ENCODE measurements at places on chromosomes 5 and 9. TPM values are rescaled to one million over a fixed set of nuclear protein-coding genes. Genes with fewer than 3 reads are reported as not detected.

Gene SLC9A3
- total RNA-seq: 1.4 TPM

Gene NPDC1
- 15.3 TPM for total RNA-seq

GRCh38 chr5:3002230-3002629 is 250.8 kb upstream of the IRX2 start:
- no peak for DNase-seq

GRCh38 chr5:62773460-62773859 is 194.8 kb downstream of the LRRC70 start:
- no peak for DNase-seq

- no peak for DNase-seq
These were observed 401.9 kb upstream of the ACTBL2 start for GRCh38 chr5:57884346-57885102.

DNA sequence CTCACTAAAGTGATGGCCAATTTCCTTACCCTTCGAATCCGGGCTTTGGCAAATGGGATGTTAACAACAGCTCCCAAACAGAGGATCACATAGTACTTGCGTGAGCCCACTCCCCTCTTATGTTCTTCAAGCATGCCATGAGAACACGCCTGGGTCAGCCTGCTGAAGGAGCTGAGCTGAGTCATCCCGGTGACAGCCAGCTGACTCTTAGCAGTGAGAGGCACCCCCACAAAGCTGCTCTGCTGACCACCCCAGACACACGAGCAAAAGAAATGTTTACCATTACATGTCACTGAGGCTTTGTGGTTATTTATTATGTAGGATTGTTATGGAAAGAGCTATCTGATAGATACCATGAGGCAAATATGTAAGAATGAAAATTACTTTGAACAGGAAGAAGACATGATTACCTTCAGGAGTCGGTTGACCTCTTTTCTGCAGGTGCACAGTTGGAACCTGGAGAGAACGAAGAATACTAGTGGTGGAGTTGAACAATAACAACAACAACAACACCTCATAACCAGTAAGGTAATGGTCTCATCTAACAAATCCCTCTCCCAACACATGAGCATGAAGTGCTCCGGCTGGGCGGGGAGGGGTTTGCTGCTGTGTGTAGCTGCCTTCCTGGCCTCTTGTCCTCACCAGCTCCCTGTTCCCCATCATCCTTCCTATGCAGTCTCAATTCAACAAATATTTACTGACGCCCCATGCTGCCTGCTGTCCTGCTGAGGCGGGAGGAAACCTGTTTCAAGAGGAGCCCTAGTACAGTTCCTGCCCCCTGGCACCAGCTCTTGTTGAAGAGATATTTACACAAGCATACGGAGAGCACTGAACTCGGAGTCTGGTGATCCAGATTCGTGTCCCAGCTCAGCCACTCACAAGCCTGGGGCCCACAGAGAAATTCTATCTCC is 69.4 kb upstream of the LHFPL2 start:
- no peak for DNase-seq

DNA sequence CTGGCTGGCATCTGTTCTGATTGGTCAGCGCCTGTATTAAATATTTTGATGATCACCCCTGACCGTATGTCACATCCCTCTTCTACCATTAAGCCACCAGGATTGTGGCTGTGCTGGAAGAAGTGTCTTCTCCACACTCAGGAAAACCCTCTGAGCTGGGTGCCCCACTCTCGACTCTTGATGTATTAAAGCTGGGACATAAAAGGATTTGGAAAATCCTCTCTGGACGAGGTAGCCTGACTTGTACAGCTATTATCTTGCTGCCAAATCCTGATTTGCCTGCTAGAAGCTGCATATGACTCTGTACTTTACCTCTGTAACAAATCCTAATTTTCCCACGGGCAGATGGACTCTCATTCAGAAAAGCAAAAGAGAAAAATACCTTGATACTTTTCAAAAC is 161.0 kb downstream of the SLC28A3 start:
- no peak for DNase-seq

Gene PTPN3
- 5.3 TPM for total RNA-seq

Gene OLFM1
- 77.8 TPM for total RNA-seq

- no peak for DNase-seq
These were observed 21.6 kb downstream of the RAPGEF6 start for GRCh38 chr5:131613423-131613822.

DNA sequence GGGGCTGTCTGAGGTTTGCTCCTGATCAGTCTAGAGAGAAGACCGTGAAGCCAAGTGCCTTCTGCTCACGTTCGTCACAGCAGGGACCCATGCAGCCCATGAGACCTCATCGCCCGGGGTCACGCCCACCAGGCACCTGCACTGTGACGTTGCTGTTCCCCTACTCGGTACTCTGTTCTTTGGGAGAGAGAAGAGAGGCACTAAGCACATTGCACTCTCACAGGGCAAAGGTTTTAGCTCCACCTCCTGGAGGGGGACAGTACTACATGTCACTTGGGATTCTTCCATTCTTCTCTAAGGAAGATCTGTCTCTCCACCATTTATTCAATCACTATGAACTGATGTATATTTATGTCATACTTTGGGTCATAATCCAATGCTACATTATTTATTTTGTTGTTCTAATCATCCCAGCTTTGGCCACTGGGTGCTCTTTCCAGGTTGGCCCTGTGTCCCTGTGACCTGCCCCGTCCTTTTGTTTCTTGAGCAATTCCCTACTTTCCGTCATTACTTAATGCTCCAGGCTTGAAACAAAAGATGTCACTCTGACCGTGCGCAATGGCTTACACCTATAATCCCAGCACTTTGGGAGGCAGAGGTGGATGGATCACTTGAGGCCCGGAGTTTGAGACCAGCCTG is 31.4 kb upstream of the BRD3 start:
- no peak for DNase-seq

GRCh38 chr5:14142827-14143545 is at the start of gene TRIO:
Gene TRIO, plus strand, starts transcription at chr5:14143342. Its CDS starts 384 bp downstream, at chr5:14143726.
- DNase-seq: peak; percentile 86

Gene ZFP2
- 9.4 TPM for total RNA-seq

- no peak for DNase-seq
These were observed 325.3 kb downstream of the TLE1 start for GRCh38 chr9:81363916-81364480.

GRCh38 chr5:173246511-173246910 is 11.5 kb upstream of the NKX2-5 start:
- DNase-seq: no peak

DNA sequence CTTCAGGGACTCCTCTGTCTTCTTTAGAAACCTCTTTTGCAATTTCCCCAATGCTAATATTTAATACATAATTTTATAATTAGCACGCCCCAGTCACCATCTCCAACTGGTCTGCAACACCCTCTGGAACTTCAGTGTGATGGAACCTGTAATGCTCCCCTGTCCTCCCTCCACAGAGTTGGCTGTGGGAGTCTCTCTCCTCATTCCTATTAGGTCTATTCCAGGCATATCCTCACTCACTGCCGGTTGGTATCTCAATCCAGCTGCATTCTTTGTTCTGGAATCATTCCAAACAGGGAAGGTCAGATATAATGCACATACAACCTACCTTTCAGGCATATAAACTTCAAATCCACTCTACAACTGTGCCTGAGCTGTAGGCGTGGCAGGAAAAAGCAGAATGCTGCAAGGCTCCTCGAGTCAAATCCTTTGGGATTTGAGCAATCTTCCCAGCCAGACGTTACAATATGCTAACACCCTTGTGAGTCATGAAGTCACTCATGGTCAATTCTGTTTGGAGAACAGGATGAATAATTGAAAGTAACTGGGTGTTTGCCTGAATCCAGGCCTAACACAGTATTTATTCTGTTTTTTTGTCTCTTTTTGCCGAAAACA is 293.8 kb downstream of the CWC27 start:
- DNase-seq: no peak

DNA sequence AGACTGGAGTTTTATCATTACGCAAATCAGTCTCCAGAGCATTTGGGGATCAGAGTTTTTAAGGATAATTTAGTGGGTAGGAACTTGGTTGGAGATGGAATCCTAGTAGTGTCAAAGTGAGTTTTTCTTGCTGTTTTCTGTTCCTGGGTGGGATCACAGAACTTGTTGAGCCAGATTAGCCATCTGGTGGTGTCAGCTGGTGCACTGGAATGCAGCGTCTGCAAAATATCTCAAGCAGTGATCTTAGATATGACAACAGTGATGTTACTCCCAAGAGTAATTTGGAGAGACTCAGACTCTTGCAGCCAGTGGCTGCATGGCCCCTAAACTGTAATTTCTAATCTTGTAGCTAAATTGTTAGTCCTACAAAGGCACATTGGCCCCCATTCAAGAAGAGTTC is 1257.8 kb downstream of the MAT2B start:
- no peak for DNase-seq

DNA sequence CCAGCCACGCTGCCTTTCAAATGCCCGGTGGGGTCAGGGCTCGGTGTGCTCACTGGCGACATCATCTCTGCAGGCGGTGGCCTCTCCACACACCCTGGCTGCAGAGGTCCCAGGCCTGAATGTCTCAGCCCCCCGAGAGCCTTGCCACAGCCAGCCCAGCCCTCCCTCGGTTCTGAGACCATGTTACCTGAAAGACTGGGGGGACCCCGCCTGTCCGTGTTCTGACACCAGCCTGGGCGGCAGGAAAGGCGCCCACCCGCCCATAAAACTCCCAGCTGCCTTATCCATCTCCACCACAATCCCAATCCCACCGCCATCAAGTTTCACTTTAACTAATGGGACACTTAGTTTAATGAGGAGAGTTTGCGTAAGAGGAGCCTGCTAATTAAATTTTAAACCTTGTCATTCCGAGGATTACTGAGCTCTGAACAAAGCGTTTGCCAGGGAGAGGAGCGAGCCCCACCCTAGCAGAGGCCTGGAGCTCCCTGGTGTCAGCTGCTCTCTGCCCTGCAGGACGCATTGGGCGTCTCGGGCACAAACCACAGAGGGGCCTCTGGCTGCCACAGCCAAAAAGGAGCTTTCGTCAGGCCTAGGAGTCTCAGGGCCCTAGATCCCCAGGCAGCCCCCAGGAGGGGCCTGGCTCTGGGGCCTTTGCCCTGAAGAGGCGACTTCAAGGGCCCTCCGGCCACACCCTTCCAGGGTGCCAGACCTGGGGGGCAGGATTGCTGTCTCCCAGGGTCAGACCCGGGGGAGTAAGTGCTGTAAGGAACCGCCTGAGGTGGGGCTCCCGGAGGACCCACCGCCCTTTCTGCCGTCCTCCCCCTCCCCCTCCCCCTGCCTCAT is 15.3 kb downstream of the LHX3 start:
- DNase-seq: no peak

Gene OBP2B
- not detected for total RNA-seq

- DNase-seq: no peak
These were observed 49.7 kb downstream of the PRDM6 start for GRCh38 chr5:123138774-123139173.

DNA sequence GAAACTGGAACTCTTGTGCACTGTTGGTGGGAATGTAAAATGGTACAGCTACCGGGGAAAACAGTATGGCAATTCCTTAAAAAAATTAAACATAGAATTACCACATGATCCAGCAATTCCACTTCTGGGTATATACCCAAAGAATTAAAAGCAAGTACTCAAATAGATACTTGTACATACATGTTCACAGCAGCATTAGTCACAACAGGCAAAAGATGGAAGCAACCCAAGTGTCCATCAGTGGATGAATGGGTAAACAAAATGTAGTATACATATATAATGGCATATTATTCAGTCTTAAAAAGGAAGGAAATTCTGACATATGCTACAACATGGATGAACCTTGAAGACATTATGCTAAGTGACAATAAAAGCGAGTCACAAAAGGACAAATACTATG is 7.4 kb upstream of the SLC22A5 start:
- no peak for DNase-seq

DNA sequence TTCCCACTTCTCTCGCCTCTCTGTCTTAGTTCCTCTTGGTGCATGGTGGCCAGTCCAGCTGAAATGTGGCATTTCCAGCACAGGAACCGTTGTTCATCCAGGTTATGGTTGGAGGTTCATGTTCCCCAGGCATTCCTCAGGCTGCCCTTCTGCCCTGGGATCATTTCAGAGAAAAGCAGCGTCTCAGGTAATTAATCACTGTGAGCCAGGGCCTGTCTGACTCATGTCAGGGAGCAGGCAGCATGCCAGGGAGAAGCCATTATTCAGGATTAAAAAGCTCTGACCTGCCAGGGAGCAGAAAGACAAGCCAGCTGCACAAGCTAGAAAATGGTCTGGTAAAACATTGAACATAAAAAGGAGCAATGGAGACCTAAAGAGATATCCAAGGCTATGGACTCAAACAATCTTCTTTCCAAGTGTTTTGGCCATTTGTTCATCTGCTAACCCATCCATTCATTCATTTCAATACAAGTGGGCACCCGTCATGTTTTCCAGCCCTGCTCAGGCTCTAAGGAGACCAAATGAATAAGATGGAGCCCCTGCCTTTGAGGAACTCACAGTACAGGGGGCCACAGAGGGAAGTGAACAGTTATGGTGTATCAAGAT is 241.4 kb downstream of the DRD1 start:
- DNase-seq: no peak

- DNase-seq: no peak
These were observed 93.4 kb downstream of the DAB2IP start for GRCh38 chr9:121744687-121745395.

Measured in occipital lobe (tissue), 3 donors.